Muscle of leg (tissue), 16 donors: ENCODE measurements at places on chromosomes 3 and 15. TPM values are rescaled to one million over a fixed set of nuclear protein-coding genes. Genes with fewer than 3 reads are reported as not detected.

DNA sequence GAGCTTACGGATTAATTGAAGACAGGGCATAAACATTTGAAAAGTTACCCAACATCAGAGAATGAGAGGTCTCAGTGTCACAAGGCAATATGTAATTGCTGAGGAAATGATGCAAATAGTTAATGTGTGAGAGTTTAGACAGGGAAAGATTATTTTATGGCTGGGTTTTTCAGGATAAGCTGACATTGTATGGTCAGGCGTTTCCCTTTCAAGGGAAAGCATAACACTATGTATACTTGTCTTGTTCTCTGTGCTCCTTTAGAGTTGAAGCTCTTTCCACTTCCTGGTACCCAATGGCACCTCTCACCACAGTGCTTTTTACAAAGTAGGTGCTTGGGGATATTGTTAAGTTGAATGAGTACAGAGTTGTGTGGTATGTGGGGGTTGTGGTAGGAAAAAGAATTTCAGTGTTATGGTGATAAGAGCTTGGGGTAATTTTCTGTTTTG lies 19.9 kb downstream of the IQGAP1 start:
- DNase-seq = no peak

- DNase-seq = no peak
Measured at GRCh38 chr3:123587401-123587800, 2.5 kb upstream of the HACD2 start.

Gene SH2D7
- total RNA-seq = not detected

Gene FANCD2OS
- total RNA-seq = not detected

DNA sequence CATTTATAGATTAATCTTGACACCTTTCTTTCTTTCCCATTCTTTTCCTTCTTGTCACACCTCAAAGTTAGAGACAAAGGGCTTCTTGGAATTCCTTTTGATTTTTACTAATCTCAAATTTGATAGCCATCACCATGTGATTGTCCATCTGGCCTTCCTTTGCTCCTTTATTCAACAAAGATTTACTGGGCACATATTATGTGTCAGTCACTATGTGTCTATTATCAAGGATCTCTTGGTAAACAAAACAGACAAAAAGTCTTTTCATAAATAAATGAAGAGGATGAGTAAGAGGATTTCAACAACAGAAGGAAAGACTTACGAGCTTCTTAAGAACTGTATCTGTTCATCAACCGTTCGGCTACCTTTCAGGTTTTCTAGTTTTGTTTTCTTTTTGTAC lies 56.5 kb downstream of the SAMMSON start:
- no peak for DNase-seq

DNA sequence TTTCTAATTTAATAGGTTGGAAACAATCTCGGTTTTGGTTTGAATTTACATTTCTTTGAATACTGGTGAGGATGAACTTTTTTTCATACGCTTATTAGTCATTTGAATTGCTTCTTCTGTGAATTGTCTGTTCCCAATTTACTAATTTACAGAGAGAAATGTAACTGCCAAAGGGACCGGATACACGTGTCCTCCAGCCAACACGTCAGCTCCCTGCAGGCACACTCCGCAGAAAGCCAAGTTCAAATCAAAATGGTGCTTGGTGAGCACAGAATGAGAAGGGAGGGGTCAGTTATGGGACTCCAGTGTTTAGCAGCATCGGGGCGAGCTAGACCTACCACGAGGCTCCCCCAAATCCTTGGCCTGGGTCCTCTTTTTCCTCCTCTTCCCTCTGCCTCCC lies 10.8 kb upstream of the TSEN2 start:
- DNase-seq = peak; percentile 79

Gene LSAMP
- total RNA-seq = 9.8 TPM

- DNase-seq = no peak
Measured at GRCh38 chr3:46831316-46831715, 31.9 kb downstream of the MYL3 start.

DNA sequence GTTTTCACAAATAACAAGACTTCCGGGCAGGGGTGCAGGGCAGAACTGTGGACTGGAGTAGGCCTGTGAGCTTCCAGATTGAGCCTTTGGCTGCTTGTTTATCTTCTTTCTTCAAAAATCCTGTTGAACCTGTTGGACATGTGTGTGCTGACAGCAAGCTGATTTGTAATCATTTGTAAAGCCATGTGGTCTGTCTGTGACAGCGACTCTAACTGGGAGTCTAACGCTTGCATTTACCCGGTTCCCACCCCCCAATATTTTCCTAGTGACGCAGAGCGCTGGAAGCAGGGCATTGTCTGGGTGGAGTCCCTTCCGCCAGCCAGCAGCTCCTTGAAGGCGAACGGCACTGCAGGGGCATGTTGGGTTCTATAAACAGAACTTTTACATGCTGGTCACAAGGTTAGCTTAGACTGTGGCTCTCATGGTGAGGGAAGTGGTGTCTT lies 85.7 kb upstream of the MYZAP start:
- no peak for DNase-seq

- DNase-seq = no peak
Measured at GRCh38 chr15:68615811-68616210, 37.0 kb downstream of the CORO2B start.

DNA sequence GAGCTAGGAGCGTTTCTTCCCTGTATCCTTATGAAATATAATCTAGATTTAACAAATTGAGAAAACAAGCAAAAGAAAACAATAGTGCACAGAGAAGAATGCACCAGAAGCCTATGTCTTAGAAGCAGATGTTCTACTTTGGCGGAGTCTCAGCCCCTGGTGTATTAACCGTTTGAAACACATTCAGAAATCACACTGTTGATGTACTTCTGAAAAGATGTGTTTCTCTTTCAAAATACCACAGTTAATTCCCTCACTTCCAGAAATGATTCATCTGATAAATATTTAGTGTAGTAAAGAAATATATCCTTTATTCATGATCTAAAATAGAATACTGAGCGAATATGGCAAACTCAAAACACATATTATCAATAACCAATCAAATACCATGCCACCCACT lies 77.7 kb downstream of the CBLB start:
- DNase-seq = peak; percentile 90

Gene PLA2G4D
- total RNA-seq = not detected

Gene RBP2
- not detected for total RNA-seq
